Renal cortical epithelial cell (primary cell): ENCODE measurements at places on chromosomes 1 and 21.

DNA sequence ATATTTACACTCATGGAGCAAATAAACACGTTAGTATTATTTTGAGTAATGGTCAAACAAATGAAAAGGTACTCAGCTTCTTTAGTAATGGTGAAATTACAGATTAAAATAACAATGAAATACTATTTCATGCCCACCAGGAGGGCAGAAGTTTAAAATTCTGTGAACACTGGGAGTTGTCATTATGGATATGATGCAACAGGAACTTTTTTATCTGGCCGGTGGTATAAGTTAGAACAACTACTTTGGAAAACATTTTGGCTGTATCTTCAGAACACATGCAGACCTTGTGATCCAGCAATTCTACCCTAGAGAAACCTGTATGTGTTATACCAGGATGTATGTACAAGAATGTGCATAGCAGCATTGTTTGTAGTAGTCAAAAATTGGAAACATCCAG lies 23.2 kb upstream of the PPP1R8 start:
- no peak for DNase-seq

GRCh38 chr1:208164609-208165008 lies 79.6 kb downstream of the PLXNA2 start:
- DNase-seq: no peak

DNA sequence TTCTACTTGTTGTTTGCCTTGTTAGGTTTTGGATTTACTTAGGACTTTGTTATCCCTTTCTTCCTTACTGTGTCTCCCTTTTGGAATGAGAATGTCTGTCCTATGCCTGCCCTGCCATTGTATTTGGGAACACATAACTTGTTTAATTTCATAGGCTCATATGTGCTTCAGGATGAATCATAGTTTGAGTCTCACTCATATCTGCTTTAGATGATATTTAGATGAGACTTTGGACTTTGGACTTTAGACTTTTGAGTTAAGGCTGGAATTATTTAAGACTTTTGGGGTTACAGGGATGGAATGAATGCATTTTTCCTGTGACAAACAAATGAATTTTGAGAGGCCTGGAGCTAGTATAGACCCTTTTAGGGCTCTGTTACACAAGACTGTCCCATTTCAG lies 33.4 kb downstream of the PSMG1 start:
- DNase-seq: no peak

DNA sequence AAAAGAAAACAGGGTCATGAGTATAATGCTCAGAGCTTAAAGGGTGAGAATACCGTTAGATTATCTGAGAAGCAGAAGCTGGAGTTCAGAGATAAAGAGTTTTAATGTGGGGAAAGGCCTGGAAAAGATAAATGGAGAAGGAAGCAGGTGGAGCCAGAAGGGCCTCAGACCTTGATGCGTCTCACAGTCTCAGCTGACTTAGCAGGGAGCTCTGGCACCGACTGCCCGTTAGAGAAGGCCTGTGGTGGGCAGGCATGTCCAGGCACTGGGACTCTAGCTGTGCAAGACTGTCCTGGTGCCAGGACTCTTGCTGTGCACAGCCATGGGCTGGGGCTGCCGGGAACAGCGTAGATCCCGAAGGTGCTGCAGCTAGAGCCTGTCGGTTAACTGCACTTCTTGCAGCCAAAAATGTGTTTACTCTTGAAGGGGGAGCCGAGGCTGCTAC lies 3.8 kb upstream of the SLAMF9 start:
- no peak for DNase-seq

- peak; percentile 98 for DNase-seq
Measured at GRCh38 chr1:164794356-164794755, 235.4 kb downstream of the PBX1 start.
